ENCODE measurements at places on chromosomes 1 and 21. TPM values are rescaled to one million over a fixed set of nuclear protein-coding genes. Genes with fewer than 3 reads are reported as not detected.
A peak's percentile ranks its signal among the peaks of the same experiment; 100 is the strongest.

NR1I3 gene
- polyA plus RNA-seq, result not detected

GRCh38 chr21:38645282-38645681 is 147.0 kb upstream of the ERG start:
- peaks cover 31% of the 10 kb centered on the region for H3K27me3 ChIP-seq
- no peak for DNase-seq
- no peak overlapping the region for H3K4me3 ChIP-seq
- peak overlapping the region; percentile 34 for H3K27ac ChIP-seq
- H3K4me1 ChIP-seq, result no peaks in the 10 kb centered on the region
- no peaks in the 10 kb centered on the region for H3K36me3 ChIP-seq

DNA sequence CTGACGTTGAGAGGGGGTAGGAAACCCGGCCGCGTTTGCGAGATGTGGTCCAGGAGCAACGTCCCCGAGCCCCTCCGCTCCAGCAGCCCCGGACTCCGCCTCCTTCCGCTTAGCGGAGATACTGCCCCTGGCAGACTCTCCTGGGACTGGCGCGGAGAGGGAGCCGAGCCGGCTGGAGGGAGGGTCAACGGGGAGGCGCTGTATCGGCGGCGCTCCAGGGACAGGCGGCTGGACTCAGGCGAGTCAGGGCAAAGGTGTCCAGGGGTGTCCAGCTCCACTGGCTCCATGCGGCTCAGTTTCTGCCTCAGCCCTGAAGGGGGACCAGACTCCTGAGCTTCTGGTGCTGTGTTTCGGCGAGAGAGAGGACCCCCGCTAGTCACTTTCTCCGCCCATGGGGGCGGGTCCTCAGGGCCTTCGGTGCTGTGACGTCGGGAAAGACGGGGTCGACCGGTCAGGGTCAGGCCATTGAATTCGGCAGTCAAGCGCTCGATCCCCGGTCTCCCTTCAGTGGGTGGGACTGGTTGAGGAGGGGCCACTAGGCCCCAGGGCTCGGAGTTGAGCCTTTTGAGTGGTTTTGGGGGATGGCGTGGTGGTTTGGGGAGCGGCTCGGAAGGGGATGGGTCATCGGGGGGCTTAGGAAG is 2.8 kb upstream of the LIX1L start:
- H3K27ac ChIP-seq, result peak overlapping the region; percentile 95
- peak overlapping the region; percentile 69 for H3K4me3 ChIP-seq
- peaks cover 33% of the 10 kb centered on the region for H3K4me1 ChIP-seq
- H3K36me3 ChIP-seq, result no peaks in the 10 kb centered on the region

GRCh38 chr1:86423473-86423872 is 498 bp upstream of the CLCA2 start:
- no peak for DNase-seq
- no peak overlapping the region for H3K4me3 ChIP-seq
- H3K36me3 ChIP-seq, result no peaks in the 10 kb centered on the region
- no peak overlapping the region for H3K27ac ChIP-seq
- H3K27me3 ChIP-seq, result peaks cover 5% of the 10 kb centered on the region

DNA sequence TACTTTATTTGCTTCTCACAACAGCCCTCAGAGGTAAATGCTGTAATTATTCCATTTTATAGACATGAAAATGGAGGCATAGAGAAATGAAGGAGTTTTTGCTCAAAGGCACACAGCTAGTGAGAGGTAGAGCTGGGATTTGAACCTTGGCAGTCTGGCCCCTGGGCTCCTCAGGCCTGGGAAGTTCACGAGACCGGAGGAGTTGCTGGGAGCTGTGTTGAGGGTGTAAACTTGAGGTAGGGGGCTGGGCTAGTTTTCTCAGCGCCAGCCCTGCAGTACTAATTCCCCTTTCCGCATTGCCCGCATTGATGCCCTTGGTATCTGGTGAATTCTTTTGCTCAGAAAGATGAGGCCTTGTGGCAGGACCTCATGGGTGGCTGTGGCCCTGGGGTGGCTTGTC is 73.3 kb downstream of the PTPRU start:
- H3K27ac ChIP-seq, result no peak overlapping the region
- DNase-seq, result no peak
- H3K4me3 ChIP-seq, result no peak overlapping the region
- no peaks in the 10 kb centered on the region for H3K36me3 ChIP-seq
- no peaks in the 10 kb centered on the region for H3K4me1 ChIP-seq

- H3K27me3 ChIP-seq, result peaks cover 1% of the 10 kb centered on the region
- no peak overlapping the region for H3K4me3 ChIP-seq
- no peaks in the 10 kb centered on the region for H3K4me1 ChIP-seq
Observed at GRCh38 chr1:171625225-171625624, 3.2 kb downstream of the MYOCOS start.

DNA sequence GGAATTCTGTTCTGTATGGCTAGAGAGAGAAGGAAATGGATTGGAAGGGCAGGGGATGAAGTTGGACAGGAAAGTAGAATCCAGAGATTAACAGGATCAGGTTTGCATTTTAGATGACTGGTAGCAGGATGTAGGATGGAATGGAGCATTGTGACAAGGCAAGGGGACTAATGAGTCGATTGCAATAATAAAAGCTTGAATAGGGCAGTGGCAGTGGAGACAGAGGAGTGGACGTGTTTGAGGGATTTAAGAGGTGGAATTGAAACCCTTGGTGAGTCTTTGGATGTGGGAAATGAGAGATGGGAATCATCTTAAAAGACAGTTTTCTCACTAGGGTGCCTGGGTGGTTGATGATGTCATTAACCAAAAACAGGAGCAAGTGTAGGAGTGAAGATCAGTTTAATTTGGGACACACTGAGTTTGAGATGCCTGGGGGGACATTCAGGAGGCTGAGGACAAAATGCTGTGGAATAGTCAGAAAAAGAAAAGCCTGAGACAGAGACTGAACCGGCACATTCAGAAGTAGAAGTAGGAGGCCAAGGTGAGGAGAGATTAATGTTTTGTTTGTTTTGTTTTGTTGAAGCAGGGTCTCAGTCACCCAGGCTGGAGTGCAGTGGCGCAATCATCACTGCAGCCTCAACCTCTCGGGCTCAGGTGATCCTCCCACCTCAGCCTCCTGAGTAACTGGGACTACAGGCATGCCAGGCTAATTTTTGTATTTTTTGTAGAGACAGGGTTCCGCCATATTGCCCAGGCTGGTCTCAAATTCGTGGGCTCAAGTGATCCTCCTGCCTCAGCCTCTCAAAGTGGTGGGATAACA is 29.1 kb upstream of the C1orf146 start:
- no peaks in the 10 kb centered on the region for H3K36me3 ChIP-seq
- DNase-seq, result no peak
- H3K4me3 ChIP-seq, result no peak overlapping the region
- H3K27me3 ChIP-seq, result no peaks in the 10 kb centered on the region
- H3K4me1 ChIP-seq, result peaks cover 17% of the 10 kb centered on the region

DNA sequence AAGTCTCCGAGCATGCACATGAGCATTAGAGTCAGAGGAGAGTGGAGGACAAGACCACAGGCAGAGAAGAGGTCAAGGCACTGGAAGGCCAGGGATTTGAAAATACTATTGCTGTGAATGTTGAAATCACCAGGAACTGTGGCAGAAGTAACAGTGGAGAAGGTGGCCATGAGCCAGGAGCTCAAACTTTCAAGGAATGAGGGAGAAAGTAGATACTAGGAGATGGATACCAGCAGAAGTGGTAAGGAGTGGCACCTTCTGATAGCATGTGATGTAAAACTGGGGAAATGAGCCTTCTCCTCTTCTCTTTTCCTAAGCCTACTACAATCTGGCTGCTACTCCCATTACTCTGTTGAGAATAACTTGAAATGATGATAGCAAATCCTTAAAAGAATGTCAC is 1.8 kb upstream of the CR1 start:
- H3K36me3 ChIP-seq, result no peaks in the 10 kb centered on the region
- H3K27ac ChIP-seq, result no peak overlapping the region
- H3K4me1 ChIP-seq, result no peaks in the 10 kb centered on the region
- no peak overlapping the region for H3K4me3 ChIP-seq

- H3K4me1 ChIP-seq, result peaks cover 3% of the 10 kb centered on the region
- H3K27me3 ChIP-seq, result no peaks in the 10 kb centered on the region
- no peak overlapping the region for H3K4me3 ChIP-seq
- no peaks in the 10 kb centered on the region for H3K36me3 ChIP-seq
Observed at GRCh38 chr1:24779689-24780464, 34.6 kb downstream of the CLIC4 start.

GRCh38 chr1:153833171-153833570 is 58.0 kb downstream of the SLC27A3 start:
- H3K4me3 ChIP-seq, result no peak overlapping the region
- no peak for DNase-seq
- H3K4me1 ChIP-seq, result no peaks in the 10 kb centered on the region

- H3K4me1 ChIP-seq, result peaks cover 14% of the 10 kb centered on the region
- no peaks in the 10 kb centered on the region for H3K27me3 ChIP-seq
- no peak overlapping the region for H3K4me3 ChIP-seq
- DNase-seq, result no peak
- H3K36me3 ChIP-seq, result no peaks in the 10 kb centered on the region
Observed at GRCh38 chr1:116875391-116875790, 34.3 kb upstream of the PTGFRN start.

- no peak for DNase-seq
- H3K4me1 ChIP-seq, result no peaks in the 10 kb centered on the region
- H3K27me3 ChIP-seq, result no peaks in the 10 kb centered on the region
- H3K36me3 ChIP-seq, result no peaks in the 10 kb centered on the region
- H3K4me3 ChIP-seq, result no peak overlapping the region
Observed at GRCh38 chr1:31483012-31483946, 70.3 kb downstream of the SERINC2 start.

GRCh38 chr1:175976865-175977642 is 230.0 kb downstream of the COP1 start:
- H3K27me3 ChIP-seq, result no peaks in the 10 kb centered on the region
- H3K4me1 ChIP-seq, result peaks cover 19% of the 10 kb centered on the region
- peaks cover 6% of the 10 kb centered on the region for H3K36me3 ChIP-seq
- no peak overlapping the region for H3K4me3 ChIP-seq
- peak overlapping the region; percentile 41 for H3K27ac ChIP-seq
- no peak for DNase-seq

DNA sequence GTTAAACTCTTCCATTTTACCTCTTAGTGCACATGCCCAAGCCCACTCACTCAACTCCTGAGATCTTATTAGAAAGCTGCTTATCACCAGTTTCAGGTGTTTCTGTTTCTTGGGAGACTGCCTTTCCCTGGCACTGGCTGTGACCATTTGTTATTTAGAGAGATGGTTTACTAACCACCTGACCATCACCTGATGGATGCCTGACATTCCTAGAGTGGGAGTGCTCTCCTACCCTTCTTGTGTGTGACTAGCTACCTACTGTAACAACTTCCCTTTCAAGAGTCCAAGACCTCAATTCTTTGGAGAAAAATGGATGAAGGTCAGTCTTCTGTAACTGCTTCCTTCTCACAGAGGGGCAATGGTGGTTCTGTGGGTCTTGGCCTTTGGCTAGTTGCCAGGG is 755.2 kb upstream of the ADAMTS5 start:
- H3K4me3 ChIP-seq, result no peak overlapping the region
- DNase-seq, result no peak
- H3K27me3 ChIP-seq, result no peaks in the 10 kb centered on the region
- H3K27ac ChIP-seq, result no peak overlapping the region
- no peaks in the 10 kb centered on the region for H3K36me3 ChIP-seq

GRCh38 chr1:156108057-156108456 is 6.5 kb upstream of the LMNA start:
- no peak overlapping the region for H3K27ac ChIP-seq
- no peaks in the 10 kb centered on the region for H3K36me3 ChIP-seq
- no peak overlapping the region for H3K4me3 ChIP-seq
- H3K4me1 ChIP-seq, result peaks cover 54% of the 10 kb centered on the region

GRCh38 chr21:28683982-28684752 is 308.5 kb downstream of the LTN1 start:
- no peak overlapping the region for H3K4me3 ChIP-seq
- H3K27ac ChIP-seq, result no peak overlapping the region
- H3K36me3 ChIP-seq, result no peaks in the 10 kb centered on the region
- no peaks in the 10 kb centered on the region for H3K4me1 ChIP-seq

- H3K27ac ChIP-seq, result no peak overlapping the region
- no peaks in the 10 kb centered on the region for H3K4me1 ChIP-seq
- no peak for DNase-seq
- peaks cover 32% of the 10 kb centered on the region for H3K27me3 ChIP-seq
- no peak overlapping the region for H3K4me3 ChIP-seq
- no peaks in the 10 kb centered on the region for H3K36me3 ChIP-seq
Observed at GRCh38 chr1:207089627-207090355, 1.1 kb downstream of the C4BPB start.

DNA sequence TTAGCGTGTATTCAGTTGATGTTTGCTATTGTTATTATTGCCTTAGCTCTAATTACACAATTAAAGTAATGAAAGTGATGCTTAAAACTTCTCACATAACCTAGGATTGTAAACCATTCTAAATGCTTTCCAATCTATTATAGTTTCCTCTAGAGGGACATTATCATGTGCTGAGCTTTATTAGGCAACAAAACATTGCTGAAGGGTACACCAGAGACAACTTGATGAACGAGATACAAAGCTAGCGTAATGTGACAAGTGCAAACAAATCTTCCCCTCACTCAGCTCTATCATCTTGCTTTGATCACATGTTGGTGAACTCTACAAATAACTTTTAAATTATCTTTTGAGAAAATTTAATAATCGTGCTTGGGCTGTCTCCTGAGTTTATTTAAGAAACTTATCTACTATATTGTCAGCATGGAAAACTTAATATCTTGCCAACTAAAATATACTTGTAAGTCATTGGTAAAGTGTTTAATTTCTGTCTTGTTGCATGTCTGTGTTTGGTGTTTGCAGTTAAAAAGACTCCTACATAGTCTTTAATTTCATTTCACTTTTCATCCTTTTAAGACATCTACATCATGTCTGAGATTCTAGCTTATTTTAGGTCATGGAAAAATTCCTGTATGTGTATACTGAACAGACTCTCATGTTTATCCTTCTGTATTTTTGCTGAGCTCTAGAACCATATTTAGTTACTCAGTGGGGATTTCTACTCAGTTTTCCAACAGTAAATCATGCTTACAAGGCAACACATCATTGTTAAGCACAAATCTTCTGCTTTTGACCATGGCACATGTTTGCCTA is 104.2 kb upstream of the ADAMTS5 start:
- H3K4me3 ChIP-seq, result no peak overlapping the region
- no peak overlapping the region for H3K27ac ChIP-seq
- no peak for DNase-seq
- H3K36me3 ChIP-seq, result no peaks in the 10 kb centered on the region
- H3K27me3 ChIP-seq, result no peaks in the 10 kb centered on the region

GRCh38 chr1:247409869-247410544 is 6.0 kb upstream of the NLRP3 start:
- H3K27me3 ChIP-seq, result no peaks in the 10 kb centered on the region
- peak overlapping the region; percentile 29 for H3K4me3 ChIP-seq
- no peaks in the 10 kb centered on the region for H3K36me3 ChIP-seq
- no peaks in the 10 kb centered on the region for H3K4me1 ChIP-seq

All from SK-N-SH (cell line).